Heart left ventricle (tissue), 16 donors: ENCODE measurements at places on chromosomes 12 and 14. TPM values are rescaled to one million over a fixed set of nuclear protein-coding genes. Genes with fewer than 3 reads are reported as not detected.

The CFAP251 gene
- total RNA-seq: 5.3 TPM

DNA sequence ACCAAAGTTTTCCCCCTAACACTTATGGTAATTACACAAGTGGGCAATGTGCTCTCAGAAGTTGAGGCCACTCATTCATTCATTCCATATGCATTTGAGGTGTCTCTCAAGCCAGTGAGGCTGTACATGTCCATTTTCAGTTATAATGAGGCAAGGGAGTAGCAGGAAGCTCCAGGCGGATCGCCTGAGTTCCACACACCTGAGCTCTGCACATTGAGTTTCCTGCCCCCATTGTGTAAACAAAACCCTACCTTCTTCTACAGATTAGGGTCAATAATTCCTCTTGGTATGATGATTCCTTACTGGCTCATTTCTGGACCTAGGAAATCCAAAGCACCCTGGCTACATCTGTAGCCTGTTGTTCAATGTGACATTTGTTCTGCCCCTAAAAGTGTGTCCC, 555.3 kb downstream of the MED13L start:
- DNase-seq: no peak

DNA sequence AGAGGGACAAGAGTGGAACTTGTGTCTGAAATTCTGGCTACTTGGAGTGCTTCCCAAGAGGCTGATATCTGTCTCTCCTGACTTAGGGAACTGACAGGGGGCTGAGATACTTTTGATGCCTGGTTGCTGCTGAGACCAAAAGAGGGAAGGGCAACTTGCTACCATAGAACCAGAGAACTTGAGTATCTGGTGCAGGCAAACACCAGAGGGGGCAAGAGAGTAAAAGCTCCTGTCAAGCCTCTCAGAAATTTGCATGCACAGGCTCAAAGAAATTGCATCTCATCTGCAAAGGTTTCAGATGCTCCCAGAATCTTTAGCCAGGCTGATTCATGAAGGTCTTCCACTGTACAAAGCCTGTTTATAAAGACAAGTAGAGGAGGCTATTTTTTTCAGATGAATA, 391.3 kb upstream of the FOXG1 start:
- no peak for DNase-seq

The GPD1 gene
- 9.3 TPM for total RNA-seq

- DNase-seq: no peak
Observed at GRCh38 chr12:43285159-43285598, 266.8 kb downstream of the ADAMTS20 start.

The RNASE4 gene
- total RNA-seq: 6.3 TPM

- no peak for DNase-seq
Observed at GRCh38 chr12:51428256-51428655, 3.6 kb downstream of the SLC4A8 start.

The STK38L gene
- total RNA-seq: 53.6 TPM

The PLD4 gene
- total RNA-seq: 0.27 TPM

DNA sequence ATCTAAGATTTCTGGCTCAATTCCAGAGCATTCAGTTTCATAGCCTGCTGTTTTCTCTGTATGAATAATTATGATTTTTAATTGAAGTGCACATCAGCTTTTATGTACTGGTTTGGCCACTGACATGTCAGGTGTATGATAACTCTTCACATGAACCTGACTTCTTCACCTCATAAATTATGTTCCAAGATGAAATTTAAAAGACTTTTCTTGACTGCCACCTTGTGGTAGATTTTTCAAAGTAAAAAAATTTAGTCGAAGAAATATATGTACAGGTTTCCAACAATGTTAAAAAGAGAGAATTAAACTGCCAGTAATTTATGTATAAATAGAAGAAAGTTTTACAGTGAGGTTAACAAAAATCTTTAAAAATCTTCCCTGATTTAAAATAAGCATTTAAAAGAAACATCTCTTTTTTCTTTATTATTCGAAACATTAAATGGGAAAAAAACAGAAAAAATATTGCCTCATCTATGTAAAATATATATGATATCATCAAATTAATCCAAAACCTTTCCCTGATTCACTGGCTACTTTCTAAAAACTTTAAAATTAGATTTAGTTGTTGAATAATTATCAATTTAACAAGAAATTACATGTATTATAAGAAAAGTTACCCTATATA, 124.9 kb upstream of the ATXN7L3B start:
- no peak for DNase-seq

The VAMP1 gene
- 5.0 TPM for total RNA-seq

- no peak for DNase-seq
Observed at GRCh38 chr14:78170203-78170602, at the start of gene NRXN3. Gene NRXN3 (plus strand): TSS chr14:78170373. CDS start chr14:78243094, 72,721 bp downstream.

DNA sequence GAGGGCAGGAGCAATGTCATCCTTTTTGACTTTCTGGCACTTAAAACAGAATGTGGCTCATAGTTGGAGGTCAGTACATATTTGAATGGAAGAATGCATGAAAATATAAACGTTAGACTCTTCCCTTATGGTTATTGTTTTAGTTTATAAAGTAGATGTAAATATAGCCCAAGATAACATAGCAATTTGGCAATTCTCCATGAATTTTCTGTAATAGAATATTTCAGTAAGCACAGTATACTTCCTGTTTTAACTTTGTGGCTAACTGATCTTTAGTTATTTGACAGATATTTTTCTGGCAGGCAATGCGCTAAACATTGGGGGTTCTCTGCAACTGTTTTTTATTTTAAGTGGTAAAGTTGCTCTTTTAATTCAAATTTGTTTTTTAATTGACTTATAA, 763.0 kb downstream of the NRXN3 start:
- no peak for DNase-seq

The FSCB gene
- total RNA-seq: not detected

DNA sequence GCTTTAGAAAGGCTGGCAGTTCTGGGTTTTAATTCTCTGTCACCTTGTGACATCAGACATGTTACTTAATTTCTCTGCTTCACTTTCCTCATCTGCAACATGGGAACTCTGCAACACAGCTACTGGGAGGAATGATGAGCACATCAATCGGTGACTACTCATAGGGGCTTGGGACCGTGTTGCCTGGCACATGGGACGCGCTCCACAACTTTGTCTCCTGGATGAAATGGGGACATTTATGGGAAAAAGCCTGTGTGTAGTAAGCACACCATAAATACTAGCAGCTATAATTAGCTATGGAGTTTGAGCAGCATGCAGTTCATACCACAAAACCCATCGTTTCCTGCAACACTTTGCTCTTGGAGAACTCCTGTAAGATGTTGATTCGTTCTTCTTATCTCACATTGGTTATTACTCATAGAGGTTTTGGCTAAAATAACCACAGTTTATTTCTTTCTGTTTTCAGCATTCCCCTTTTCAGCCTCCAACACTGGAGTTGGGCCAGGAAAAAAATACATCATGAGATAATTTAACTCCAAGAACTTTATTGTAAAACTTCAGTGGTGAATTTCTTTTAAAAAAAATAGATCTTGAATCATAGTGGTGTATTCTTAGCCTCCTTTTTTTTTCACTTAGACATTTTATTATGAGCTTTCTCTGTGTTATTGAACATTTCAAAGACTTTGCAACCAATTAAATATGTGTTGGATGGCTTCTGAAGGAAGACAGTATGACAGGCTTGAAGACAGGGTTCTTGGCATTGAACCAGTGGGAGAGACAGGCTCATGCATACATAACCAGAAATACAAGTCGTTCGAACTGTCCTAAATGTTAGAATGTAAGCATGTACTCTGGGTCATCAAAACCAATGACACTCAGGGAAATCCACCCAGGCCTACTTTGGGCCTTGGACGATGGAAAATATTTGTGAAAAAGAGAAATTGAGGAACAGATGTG, 72.7 kb downstream of the RIN3 start:
- DNase-seq: no peak

- DNase-seq: no peak
Observed at GRCh38 chr14:75871181-75871880, 110.5 kb downstream of the TGFB3 start.

The RGS6 gene
- total RNA-seq: 9.5 TPM

The TPPP2 gene
- 1.2 TPM for total RNA-seq

- no peak for DNase-seq
Observed at GRCh38 chr12:119685375-119685774, 17.4 kb downstream of the PRKAB1 start.

DNA sequence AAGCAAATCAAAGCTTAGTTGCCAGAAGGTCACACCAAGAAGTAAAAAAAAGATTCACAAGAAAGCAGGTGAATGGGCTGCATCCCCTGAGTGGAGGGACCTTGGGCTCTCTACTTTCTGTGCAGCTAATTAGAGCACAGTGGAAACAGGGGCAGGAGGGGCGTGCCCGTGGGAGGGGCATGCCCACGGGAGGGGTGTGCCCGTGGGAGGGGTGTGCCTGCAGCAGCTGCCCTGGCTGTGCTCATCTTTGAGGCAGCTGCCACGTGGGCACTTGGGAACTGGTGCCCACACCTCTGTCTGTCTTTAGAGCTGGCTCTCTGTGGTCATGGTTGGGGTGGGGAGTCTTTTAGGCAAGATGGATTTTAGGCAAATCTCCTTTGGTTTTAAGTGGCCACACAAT, 60.0 kb downstream of the EML1 start:
- peak; percentile 56 for DNase-seq

GRCh38 chr14:95363468-95363954, 43.8 kb upstream of the CLMN start:
- no peak for DNase-seq

- DNase-seq: no peak
Observed at GRCh38 chr12:69545081-69545480, 40.2 kb upstream of the CCT2 start.

DNA sequence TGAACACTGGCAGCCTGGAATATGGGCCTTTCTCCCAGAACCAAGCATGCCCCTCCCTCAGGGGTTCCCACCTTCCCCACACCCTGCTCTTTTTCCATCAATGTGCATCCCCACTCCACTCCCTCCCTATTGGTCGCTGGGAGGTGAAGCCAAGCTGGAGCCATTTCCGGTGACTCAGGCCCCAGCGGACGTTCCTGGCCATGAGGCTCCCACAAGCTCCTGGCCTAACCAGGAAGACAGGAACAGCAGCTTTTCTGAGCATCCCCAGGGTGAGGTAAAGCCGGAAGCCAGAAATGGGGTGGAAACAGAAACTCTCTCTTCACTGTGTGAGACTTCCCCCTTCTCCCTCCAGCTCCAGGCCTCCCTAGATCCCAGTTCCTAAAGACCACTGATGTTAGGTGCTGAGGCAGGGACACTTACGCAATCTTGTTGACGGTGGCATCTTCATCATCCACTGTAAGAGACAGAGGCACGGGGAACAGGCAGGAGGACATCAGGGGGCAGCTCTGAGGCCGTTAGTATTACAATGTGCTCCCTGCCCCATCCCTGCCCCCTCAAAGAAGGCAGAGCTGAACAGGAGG, 5.1 kb downstream of the LMBR1L start:
- peak; percentile 54 for DNase-seq

DNA sequence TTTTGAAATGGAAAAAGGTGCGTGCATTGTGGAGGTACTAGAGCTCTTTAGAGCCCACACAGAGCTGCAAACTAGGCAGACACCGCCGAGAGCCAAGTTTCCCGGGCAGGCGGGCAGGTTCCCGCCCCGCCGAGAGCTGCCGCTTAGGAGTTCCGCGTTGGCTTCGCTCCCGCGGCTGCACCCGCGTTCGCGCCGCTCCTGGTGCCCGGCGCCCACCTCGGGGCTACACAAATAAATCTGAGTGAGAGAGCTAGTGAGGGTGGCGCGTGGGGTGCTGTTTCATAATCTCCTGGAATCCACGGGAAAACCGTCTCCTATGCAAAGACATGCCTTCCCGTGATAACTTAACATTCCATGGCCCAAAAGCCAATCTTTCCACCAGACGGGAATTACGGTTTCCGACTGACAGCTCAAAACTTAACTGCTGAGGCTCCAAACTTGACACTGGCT, 645 bp downstream of the KITLG start:
- peak; percentile 52 for DNase-seq

GRCh38 chr12:115203701-115204100, 519.7 kb upstream of the TBX3 start:
- no peak for DNase-seq

- DNase-seq: no peak
Observed at GRCh38 chr12:38175538-38175937, 141.0 kb upstream of the ALG10B start.

The INSM2 gene
- total RNA-seq: not detected

The NOXRED1 gene
- not detected for total RNA-seq

The TEX22 gene
- total RNA-seq: 0.14 TPM

DNA sequence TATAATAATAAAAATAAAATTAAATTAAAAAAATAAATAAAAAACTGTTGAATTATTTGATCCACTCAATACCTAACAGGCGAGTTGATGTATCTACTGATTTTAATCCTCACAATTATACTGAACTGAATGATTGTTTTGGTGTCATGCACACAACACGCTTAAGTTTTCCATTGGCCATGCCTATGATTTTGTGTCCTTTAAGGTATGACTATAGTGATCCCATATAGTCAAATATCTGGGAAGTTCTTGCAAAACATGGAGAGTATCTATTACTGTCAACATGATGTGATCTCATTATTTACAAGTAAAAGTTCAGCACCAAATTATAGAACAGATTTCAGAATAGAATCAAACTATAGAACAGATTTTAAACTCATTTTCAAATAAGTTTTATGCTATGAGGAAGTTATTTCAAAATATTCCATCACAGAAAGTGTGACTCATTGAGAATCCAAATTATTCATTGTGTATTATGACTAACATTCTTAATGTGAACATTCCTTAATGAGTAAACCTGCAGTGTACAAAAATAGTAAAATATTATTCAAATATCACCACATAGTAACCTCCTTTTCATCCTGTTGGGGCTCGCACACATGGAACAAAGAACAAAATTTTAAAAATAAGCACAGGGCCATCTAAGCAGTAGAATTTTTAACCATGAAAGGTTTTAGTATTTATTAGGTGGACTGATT, 190.4 kb downstream of the SLC25A21 start:
- no peak for DNase-seq

The DPF3 gene
- 37.0 TPM for total RNA-seq

DNA sequence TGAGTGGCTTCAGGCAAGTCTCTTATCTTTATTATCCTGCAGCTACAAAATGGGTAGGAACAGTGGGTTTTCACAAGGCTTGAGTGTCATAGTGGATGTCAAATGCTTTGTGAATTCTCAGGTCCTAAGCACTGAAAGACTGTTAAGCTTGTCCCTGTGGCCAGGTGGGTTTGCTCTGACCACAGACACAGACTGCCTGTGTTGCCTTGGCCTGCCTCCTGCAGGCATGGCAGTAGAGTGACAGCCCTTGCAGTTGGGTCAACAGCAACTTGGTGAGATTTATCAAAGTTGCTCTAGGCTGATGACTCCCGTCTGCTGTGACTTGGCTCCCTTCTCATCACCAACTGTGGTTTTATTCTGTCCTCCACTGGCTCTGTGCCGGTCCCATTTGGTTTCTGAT, 520.0 kb upstream of the CCDC196 start:
- DNase-seq: no peak
